ENCODE measurements at places on chromosomes 4 and X.

DNA sequence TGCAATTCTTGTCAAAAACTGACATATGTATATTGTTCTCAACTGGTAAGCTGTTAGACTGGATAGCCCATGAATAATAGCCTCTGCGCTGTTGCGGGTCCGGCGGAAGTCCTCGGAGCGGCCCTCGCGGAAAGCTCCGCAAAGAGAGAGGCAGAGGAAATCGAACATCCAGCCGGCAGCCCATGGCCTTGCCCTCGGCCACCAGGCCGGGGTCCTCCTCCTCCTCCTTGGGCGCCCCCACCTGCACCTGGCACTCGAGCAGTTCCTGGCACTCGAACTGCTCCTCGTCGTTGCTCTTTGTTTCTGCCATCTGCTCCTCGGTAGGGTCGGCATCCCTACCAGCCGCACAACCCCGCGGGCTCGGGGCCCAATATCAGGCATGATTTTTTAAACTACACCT lies 1176.3 kb downstream of the PCDH18 start:
- no peak for DNase-seq

DNA sequence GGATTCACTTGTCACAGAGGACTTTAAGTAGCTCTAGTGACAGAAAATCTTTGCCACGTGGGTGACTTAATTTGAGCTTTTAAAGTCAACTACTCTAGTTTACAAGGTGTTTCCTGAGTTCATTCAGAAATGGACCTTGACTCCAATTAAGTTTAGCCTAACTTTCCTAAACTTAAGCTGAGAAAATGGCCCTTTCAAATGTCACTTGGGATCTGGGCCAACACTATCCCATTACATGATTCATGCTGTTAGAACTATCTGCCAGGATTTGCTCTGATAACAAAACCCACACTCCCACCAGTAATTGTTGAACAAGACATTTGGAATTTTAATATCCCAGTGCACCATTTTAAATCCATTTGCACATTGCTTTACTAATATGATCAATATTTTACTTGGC lies 40.8 kb downstream of the C4orf46 start:
- no peak for DNase-seq

DNA sequence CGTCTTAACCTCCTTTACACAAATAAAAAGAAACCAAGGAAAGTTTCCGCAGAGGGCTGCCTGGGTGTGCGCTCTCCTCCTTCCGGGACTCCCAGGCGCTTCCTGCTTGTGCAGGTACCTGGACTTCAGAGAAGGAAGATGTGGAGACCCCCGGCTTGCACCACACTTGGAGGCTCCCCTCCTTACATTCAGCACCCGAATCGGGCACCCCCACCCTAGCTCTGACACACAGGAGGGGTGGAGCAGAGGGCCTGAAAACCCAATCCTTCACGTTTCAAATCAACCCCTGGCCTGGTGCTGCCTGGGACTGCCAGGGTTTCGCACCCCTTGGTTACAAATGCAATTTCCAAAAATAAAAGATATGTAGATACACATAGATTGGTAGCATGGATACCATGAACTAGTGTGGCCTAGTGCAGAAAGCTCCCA lies 3.1 kb downstream of the NKX3-2 start:
- no peak for DNase-seq

DNA sequence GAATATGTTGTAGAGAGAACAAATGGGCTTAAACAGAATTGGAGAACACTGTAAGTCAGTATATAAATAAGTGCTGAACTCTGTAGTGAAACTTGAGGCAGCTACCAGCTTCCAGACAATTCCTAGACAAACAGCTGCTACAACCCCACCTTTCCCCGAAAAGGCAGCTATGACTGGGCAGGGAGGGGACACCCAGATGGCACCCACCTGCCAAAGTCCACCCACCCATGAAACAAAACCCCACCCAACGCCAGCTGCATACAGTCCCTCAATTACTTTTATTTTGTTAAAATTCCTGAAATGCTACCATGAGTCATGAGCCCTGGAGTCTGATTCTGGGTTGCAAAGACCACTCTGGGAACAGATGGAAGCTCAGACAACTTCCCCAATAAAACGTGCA lies 24.4 kb downstream of the RELL1 start:
- no peak for DNase-seq

- DNase-seq, result no peak
Observed at GRCh38 chr4:59608466-59608865, 1591.7 kb upstream of the ADGRL3 start.

GRCh38 chrX:21843179-21843578 lies 3.8 kb downstream of the MBTPS2 start:
- no peak for DNase-seq

DNA sequence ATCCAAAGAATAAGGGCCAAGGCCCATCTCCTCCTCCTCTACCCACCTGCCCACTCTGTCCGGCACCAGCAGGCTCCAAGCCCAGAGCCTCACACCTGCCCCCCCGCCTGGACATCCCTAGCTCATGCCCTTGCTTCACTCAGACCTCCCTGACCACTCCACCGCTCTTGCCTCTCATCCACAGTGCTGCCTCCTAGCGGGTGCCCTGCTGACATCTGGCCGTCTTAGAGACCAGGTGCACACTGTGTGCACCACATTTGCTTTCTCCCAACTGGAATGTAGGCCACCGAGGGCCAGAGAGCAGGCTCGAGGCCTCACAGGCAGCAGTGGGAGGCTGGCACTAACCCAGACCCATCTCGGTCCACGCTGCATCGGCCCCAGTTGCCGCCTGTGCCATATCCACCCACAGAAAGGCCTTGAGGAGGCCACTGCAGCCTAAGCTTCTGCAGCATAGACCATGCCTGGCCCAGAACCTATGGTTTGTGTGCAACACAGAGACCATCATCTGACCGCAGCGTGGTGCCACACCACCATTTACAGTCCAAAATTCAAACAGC lies 13.5 kb downstream of the LETM1 start:
- DNase-seq, result no peak

DNA sequence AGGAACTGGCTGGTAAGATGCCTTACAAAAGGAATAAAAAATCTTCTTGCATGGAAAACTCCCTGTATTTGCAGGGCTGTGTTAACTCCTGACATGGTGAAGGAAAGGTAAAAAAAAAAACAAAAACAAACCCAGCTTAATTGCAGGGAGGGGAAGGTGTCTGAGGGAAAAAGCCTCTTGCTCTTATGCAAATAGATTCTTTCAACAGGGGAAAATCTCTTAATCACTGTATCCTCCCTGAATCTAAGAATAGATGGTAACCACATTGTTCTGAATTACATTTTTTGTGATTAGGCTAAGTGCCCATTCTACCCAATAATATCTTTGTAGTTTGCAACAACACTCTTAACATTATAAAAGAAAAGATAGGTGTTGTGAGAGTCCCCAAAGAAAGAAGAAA lies 172.6 kb downstream of the RBM46 start:
- no peak for DNase-seq

Measured in stimulated activated CD8-positive, alpha-beta memory T cell treated with anti-CD3 and anti-CD28 coated beads, Interleukin-12 subunit alpha, Interleukin-12 subunit beta, amount 100 ng/mL, for 4 hours (primary cell).